ENCODE measurements at places on chromosomes 5 and 9.

DNA sequence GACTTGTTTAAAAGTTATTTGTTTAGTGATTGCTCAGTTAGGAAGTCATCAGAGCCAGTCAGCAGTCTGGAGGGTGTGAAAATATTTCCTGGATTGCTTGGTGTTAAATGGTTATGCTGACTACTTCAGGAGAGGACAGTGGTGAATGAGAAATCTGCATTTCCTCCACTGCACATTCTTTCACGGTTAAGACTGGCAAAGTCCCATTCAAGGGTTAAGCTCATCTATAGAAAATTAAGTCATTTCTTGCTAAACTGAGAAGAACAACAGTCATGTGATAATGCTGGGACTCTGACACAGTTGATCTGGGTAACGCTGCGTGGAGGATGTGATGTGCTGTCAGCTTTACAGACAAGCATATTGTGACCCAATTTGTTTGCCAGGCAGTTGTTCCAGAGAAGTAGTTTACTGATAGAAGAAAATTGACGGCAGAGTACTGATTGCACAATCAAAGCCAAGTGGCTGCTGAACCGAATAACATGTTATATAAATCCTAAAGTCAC is 80.4 kb downstream of the GRAMD2B start:
- H3K27me3 ChIP-seq, result no peaks in the 10 kb centered on the region
- DNase-seq, result no peak
- no peaks in the 10 kb centered on the region for H3K36me3 ChIP-seq
- peak overlapping the region; percentile 32 for H3K27ac ChIP-seq
- no peaks in the 10 kb centered on the region for H3K4me1 ChIP-seq
- no peak overlapping the region for H3K4me3 ChIP-seq

- H3K27ac ChIP-seq, result no peak overlapping the region
- no peak overlapping the region for H3K4me3 ChIP-seq
- DNase-seq, result no peak
Measured at GRCh38 chr9:99235926-99236634, 14.0 kb downstream of the SEC61B start.

- H3K4me3 ChIP-seq, result no peak overlapping the region
- no peak overlapping the region for H3K27ac ChIP-seq
- H3K4me1 ChIP-seq, result no peaks in the 10 kb centered on the region
- H3K36me3 ChIP-seq, result peaks cover 4% of the 10 kb centered on the region
- no peaks in the 10 kb centered on the region for H3K27me3 ChIP-seq
- no peak for DNase-seq
Measured at GRCh38 chr9:128999581-129000206, 28.4 kb downstream of the SH3GLB2 start.

DNA sequence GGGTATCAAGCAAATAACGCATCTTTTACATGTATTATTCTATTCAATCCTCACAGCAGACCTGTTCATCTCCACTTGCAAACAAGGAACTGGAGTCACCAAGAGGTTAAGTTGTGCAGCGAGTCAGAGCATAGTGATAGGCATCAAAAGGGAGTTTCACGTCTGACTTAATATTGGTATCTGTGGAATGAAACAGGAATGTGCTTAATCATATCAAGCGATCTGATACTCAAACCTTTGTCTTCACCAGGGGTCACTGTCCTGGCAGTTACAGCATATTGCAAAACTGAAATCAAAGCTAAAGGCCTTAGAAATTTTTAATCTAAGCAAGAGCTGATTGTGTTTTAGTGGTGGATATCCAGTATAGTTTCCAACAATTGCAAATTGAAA is 271.6 kb downstream of the PLK2 start:
- no peak overlapping the region for H3K4me3 ChIP-seq
- no peaks in the 10 kb centered on the region for H3K4me1 ChIP-seq
- DNase-seq, result no peak
- no peaks in the 10 kb centered on the region for H3K27me3 ChIP-seq

DNA sequence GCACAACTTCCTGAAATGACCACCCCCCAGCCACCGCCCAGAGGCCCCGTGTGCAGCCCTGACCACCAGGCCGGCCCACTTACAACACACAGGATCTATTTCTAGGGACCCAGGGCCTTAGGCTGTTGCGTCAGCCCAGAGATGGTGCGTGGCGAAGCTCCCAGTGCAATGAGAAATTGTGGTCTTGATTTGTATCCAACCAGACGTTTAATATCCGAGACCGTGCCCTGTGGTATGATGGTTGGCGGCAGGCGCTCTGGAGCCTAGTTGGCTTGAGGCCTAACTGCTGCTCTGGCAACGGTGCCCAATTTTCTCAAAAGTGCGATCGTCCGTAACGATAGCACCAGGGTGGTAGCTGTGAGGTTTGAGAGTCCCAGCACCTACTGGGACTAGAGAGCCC is 32.6 kb upstream of the SLC6A19 start:
- H3K27ac ChIP-seq, result no peak overlapping the region
- no peak for DNase-seq
- H3K4me3 ChIP-seq, result no peak overlapping the region
- peaks cover 5% of the 10 kb centered on the region for H3K4me1 ChIP-seq
- no peaks in the 10 kb centered on the region for H3K27me3 ChIP-seq

GRCh38 chr5:70440-70839 is 21.5 kb upstream of the PLEKHG4B start:
- H3K4me1 ChIP-seq, result no peaks in the 10 kb centered on the region
- DNase-seq, result no peak
- H3K27me3 ChIP-seq, result peaks cover 2% of the 10 kb centered on the region
- H3K4me3 ChIP-seq, result no peak overlapping the region
- no peaks in the 10 kb centered on the region for H3K36me3 ChIP-seq

- no peak for DNase-seq
- no peak overlapping the region for H3K4me3 ChIP-seq
- no peaks in the 10 kb centered on the region for H3K36me3 ChIP-seq
- H3K4me1 ChIP-seq, result no peaks in the 10 kb centered on the region
- no peak overlapping the region for H3K27ac ChIP-seq
Measured at GRCh38 chr5:61569353-61569752, 237.3 kb downstream of the ZSWIM6 start.

All from breast epithelium (tissue), 4 donors.